ENCODE measurements at places on chromosomes 7 and 10.

DNA sequence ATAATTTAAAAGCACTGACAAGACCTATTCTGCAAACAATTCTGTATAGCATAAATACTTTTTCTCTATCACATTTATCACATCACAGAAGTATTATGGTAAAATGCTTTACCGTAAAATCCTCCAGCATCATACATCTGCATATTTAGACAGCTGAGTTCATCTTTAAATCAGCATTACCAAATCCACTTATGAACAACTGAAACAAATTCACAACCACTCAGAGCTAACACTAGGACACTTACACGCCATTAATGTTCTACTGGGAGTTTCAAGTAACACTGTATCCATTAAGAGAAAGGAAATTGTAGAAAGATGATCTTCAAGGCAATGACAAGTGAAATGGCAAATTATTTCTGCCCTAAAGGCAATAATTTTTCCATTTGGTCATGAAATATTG is 105.7 kb upstream of the DKK1 start:
- no peak for DNase-seq

DNA sequence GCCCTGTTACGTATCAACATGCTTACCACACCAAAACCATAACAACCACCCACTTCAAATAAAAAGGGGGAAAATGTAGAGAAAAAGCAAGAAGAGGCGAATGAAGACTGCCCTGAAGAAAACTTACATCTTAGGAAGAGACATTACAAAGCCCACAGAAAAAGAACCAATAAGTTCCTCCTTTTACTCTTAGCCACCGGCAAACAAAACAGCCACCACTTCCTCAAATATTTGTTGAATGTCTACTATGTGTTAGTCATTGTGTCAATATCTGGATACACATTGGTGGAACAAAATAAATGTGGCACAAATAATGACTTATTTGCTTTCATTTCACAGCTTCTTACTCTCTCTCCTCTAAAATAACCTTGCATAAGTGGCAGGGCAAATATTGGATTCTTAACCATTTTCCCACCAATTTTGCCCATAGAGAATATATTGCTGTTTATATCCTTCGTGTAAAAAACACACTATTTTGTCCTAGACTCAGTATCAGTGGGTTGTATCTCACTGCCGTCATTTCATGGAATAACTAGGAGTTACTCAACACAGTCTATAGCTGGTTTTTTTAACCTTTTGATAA is 106.8 kb downstream of the ANK3 start:
- no peak for DNase-seq

DNA sequence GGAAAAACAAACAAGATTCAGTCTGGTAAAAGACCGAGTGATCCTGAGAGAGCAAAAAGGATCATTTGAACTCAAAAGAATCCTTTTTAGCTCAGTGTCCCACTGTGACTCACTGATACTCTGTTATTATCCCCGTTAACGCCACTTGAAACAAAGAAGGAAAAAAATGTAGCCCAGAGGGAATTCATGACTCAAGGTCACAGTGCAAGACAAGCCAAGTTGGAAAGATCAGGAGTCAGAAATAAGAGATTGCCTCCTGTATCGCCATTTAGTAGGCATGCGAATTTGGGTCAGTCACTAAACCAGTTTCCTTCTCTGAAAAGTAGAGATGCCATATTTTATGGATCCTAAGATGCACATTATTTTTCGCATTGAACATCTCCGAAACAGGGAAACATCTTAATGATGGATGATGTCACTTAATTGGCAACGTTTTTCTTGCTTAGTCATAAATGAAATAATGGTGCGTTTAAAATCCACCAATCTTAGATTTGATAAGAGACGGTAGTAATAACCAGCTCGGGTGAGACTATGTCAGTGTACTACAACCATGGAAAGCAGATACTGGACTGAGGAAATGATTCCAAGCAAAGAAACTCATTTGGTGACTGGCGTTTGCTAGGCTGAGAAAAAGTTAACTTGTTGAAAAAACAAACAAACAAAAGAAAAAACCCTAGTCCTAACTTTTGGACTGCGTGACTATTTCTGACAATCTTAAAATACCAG is 502.0 kb upstream of the CELF2 start:
- no peak for DNase-seq

- DNase-seq, result no peak
Measured at GRCh38 chr10:121596689-121597503, 1.3 kb downstream of the FGFR2 start.

GRCh38 chr10:118504467-118505205 is 90.8 kb downstream of the PRLHR start:
- no peak for DNase-seq
